ENCODE measurements at places on chromosomes 3 and 15.

DNA sequence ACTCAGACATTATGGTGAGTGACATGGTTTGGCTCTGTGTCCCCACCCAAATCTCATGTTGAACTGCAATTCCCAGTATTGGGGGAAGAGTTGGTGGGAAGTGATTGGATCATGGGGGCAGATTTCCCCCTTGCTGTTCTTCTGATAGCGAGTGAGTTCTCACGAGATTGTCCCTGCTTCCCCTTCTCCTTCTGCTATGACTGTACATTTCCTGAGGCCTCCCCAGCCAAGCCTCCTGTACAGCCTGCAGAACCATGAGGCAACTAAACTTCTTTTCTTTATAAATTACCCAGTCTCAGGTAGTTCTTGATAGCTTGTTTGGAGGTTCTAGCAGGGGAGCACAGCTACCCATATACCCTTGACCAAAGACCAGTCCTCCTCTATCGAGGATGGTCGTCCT, 45.9 kb downstream of the ADAM10 start:
- DNase-seq = no peak

- DNase-seq = no peak
Measured at GRCh38 chr3:122253581-122253980, 70.1 kb downstream of the CASR start.

- DNase-seq = no peak
Measured at GRCh38 chr3:5160321-5160720, 27.2 kb upstream of the EDEM1 start.

DNA sequence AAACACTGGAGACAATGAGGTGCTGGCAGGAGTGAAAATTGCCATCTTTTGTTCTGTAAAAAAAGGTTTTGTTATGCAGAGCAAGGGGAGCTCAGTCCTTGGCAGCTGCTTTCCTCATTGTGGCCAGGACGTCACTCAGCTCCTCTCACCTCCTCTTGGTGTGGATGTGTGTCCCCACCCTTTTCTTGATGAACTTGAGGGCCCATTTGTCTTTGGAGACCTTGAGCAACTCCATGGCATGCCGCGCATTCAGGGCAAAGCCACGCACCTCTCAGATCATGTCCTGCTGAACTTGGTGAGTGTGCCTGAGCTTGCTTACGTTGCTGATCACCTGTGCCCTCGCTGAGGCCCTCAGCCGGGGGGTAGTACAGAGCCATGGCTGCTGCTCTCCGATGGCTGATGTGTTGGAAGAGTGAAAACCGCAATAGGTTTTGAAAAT, 24.5 kb upstream of the BDH1 start:
- DNase-seq = no peak

DNA sequence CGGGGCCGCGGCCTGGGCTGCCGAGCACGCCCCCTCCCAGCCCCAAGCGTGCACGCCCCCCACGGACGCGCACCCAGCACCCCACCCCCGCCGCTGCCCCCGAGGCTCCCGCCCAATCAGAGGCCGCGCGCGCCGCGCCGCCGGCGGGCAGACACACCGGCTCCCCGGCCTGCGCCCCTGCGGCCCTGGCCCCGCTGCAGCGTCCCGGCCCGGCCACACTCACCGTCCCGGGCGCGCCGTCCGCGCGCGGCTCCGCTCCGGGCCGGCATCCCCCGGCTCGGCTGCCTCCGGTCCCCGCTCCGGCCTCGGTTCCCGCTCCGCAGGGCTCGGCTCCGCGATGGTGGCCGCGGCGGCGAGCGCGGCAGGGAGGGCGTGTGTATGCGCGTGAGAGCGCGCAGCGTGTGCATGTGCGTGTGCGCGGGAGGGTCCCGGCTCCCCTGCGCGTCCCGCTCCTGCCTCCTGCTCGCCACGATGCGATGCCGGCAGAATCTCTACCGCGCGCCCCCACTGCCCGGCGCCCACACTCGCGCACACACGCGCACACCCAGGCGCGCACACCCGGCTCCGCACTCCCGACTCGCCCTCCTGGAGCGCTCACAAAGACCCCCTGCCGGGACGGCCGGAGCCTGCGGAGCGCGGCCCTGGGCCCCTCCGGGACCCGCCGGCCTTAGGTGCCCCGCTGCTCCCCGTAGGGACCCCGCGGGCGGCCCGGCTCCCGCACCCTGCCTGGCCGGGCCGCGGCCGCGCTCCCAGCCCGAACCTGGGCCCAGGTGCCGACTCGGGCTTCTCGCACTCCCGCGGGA, 186.5 kb upstream of the LINGO1 start:
- no peak for DNase-seq

DNA sequence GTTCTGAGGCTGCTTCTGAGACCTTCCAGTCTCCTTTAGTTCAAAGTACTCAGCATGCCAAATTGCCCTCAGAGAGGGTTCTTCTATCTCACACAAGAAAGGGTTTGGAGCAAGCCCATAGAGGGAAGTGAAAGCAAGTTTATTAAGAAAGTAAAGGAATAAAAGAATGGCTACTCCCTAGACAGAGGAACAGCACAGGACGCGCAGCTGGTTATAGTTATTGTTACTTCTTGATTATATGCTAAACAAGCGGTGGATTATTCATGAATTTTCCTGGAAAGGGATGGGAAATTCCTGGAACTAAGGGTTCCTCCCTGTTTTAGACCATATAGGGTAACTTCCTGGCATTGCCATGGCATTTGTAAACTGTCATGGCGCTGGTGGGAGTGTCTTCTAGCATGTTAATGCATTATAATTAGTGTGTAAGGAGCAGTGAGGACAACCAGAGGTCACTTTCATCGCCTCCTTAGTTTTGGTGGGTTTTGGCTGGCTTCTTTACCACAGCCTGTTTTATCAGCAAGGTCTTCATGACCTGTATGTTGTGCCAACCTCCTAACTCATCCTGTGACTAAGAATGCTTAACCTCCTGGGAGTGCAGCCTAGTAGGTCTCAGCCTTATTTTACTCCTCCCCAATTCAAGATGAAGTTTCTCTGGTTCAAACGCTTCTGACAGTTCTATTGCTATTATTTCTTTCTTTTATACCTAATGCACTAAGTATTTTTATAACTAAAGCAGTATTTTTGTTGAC, 26.3 kb downstream of the SCN11A start:
- DNase-seq = no peak

DNA sequence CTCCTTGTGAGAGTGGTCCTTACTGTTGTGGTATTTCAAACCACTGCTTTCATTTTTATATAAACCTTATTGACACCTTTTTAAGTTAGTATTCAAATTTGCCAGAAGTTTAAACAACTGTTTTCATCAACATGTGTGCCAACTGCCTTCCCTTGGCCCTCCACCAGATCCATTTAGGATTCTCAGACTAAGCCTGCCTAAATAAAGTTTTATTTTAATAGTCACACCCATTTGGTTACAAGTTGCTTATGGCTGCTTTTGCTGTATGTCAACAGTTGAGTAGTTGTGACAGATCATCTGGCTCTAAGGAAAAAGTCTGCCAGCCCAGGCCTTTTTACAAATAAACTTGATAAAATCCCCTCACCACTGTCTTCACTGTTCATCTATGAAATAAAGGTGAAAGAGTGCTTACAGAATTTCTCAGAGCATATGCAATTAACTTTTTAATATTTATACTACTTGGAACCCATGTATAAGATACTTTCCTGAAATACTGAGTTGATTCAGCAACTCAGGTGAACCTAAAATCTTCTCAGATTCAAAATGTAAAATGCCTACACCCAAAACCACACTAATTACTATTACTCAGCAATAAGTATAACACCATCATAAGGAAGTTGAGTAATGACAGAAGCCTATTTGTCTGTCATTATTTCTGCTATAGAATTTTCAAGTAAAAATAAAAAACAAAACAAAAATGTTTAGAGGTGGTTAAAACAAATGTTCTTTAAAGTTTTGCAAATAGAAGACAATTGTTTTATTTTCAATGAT, 35.1 kb downstream of the PEAK1 start:
- DNase-seq = no peak

GRCh38 chr15:91983729-91984340, 130.3 kb downstream of the SLCO3A1 start:
- DNase-seq = no peak

DNA sequence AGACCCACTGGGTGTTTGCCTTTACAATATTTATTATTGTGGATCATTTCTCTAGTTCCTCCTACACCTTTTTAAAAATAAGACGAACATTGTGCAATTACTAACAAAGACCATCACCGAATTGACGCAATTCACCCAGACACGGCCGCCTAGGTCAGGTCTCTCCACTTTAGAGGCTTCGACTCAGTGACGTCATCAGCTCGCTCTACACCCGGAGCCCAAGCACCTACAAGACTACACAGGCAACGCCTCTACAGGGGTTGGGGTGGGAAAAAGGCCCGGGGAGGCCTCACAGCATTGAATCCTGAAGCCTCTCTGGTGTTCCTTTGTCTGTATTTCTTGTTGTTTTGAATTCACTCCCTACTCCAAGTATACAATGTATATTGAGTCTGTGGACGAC, 16.6 kb downstream of the ZIC4 start:
- no peak for DNase-seq

GRCh38 chr3:154919226-154919625, 160.9 kb upstream of the MME start:
- DNase-seq = no peak

DNA sequence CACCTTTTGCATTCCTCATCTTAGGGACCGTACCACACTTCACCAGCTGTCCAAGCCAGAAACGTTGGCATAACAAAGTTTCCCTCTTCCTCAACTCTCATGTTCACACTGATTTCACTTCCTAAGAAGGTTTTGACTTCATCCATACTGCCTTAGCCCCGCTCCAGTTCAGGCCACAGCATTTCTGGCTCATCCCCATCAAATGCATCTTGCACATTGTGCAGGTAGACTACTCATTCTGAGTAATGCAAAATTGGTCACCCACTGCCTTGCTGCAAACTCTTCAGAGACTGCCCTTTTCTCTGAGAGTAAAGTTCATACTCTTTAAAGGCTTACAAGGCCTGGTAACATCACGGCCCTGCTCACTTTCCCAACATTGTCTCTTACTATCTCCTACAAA, 8.8 kb downstream of the NUSAP1 start:
- DNase-seq = no peak
